Left hindlimb (tissue), 1 donor: ENCODE measurements at places on chromosomes 1 and 21.

- DNase-seq = no peak
Observed at GRCh38 chr1:206672844-206673758, 11.6 kb upstream of the MAPKAPK2 start.

GRCh38 chr1:147719711-147720225 lies 40.6 kb downstream of the GJA5 start:
- DNase-seq = no peak

DNA sequence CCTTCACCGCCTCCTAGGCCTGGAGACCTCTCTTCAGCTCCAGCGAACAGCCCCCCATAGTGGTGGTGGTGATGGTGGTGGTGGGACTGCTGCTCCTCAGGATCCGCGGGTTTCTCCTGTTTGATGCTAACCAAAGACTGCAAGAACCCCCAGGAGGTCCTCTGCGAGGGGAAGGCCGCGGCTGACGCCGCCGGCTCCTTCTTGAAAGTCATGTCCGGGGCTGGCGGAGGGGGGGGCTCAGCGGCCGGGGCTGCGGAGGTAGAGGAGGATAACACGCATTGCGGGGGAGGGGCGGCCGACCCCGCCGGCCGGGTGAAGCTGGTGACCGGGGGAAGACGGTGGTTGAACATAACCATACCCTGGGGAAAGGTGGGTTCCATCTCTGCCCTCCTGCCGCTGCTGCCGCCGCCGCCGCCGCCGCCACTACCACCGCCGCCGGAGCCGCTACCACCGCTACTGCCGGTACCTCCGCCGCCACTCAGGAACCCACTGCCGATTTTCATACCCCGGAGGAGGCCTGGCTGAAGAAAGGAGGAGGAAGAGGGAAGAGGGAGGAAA lies 554 bp downstream of the ZNF281 start:
- DNase-seq = peak; percentile 31

GRCh38 chr1:90476411-90476810 lies 240.7 kb downstream of the BARHL2 start:
- no peak for DNase-seq

DNA sequence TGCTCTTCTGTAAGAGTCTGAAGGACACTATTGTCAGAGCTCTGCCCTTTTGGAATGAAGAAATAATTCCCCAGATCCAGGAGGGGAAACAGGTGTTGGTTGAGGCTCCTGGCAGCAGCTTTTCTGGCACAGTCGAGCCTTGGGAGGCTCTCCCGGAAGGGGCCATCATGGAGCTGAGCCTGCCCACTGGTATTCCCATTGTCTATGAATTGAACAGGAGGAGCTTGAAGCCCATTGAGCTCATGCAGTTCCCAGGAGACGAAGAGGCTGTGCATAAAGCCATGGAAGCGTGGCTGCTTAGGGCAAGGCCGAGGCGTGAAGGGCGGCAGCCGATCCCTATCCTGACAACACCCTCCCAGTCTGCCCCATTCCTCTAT lies 26.6 kb downstream of the UBE4B start:
- DNase-seq = no peak

GRCh38 chr1:156413391-156414246 lies 44.6 kb downstream of the RHBG start:
- DNase-seq = no peak

DNA sequence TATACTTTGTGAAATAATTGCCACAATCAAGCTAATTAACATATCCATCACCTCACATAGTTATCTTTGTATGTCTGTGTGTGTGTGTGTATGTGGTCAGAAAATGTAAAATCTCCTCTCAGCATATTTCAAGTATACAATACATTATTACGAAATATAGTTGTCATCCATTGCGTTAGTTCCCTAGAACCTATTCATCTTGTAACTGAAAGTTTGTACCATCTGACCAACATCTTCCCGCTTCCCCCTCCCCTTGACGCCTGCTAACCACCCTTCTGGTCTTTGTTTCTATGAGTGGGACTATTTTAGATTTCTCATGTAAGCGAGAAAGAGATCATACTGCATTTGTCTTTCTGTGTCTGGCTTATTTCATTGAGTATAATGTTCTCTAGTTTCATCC lies 455.3 kb downstream of the KCNT2 start:
- DNase-seq = no peak

- no peak for DNase-seq
Observed at GRCh38 chr1:93352376-93352775, 6.7 kb downstream of the DR1 start.

- DNase-seq = no peak
Observed at GRCh38 chr1:106876384-106876783, 180.1 kb upstream of the PRMT6 start.

GRCh38 chr1:81699234-81699633 lies 101.5 kb upstream of the ADGRL2 start:
- DNase-seq = no peak

- DNase-seq = no peak
Observed at GRCh38 chr1:20108366-20109123, 10.8 kb downstream of the PLA2G2D start.

GRCh38 chr1:169466259-169467230 lies 19.2 kb downstream of the SLC19A2 start:
- DNase-seq = no peak

DNA sequence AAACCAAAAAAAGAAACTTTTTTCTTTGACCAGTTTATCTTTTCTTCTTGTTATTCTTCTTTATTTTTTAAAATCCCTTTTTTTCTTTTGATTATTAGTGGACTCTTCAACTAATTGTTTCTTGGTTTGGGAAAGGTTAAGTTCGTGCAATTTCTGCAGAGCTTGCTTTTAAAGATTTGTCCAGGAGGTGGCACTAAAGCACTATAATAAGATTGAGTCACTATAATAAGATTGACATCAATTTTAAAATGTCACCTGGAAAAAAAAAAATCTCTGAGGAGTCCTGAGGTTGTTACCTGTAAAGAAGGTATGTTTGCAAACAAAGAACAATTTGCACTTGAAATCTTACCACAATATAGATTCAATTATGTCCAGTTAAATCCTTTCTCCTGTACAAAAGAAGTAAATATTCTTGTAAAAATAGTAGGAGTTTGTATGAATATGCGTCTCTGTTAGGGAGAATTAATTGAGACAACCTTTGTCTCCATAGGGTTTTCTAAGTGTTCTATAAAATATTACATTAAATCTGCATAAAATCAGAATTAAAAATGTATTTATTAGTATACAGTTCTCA lies 166.7 kb downstream of the ADGRL4 start:
- no peak for DNase-seq

DNA sequence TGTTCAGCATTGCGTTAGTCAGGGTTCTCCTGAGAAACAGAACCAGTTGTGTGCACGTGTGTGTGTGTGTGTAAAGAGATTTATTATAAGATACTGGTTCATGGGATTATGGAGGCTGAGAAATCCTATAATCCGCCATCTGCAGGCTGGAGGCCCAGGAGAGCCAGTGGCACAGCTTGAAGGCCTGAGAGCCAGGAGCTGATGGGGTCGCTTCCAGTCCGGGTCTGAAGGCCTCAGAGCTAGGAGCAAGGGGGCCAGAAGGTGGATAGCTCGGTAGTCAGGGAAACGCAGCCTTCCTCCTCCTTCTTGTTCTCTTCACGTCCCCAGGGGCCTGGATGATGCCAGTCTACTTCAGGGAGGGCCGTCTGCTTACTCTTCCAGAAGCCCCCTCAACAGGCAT lies 37.7 kb downstream of the FAAP20 start:
- DNase-seq = no peak

DNA sequence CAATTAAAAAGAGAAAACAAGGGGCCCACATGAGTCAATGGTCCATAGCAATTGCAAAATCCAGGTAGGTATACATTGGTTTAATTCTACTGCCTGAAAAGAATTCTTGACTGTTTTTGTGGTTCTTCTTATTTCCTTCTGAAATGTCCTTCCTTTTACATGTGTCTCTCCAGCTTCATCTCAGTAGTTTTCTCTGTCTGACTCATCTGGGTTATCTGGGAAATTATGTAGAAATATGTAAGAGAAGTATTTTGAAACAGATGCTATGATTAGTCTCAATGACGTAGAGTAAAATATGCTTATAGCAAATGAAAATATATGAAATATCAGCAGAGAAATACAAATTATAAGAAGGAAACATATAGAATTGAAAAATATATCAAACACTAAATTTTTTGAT lies 953.2 kb downstream of the BRINP3 start:
- no peak for DNase-seq

GRCh38 chr1:89489047-89489729 lies 35.4 kb upstream of the LRRC8B start:
- DNase-seq = no peak

- no peak for DNase-seq
Observed at GRCh38 chr1:228306275-228307217, 98.7 kb downstream of the OBSCN start.

- peak; percentile 47 for DNase-seq
Observed at GRCh38 chr21:44024887-44025353, 12.8 kb downstream of the TRAPPC10 start.

DNA sequence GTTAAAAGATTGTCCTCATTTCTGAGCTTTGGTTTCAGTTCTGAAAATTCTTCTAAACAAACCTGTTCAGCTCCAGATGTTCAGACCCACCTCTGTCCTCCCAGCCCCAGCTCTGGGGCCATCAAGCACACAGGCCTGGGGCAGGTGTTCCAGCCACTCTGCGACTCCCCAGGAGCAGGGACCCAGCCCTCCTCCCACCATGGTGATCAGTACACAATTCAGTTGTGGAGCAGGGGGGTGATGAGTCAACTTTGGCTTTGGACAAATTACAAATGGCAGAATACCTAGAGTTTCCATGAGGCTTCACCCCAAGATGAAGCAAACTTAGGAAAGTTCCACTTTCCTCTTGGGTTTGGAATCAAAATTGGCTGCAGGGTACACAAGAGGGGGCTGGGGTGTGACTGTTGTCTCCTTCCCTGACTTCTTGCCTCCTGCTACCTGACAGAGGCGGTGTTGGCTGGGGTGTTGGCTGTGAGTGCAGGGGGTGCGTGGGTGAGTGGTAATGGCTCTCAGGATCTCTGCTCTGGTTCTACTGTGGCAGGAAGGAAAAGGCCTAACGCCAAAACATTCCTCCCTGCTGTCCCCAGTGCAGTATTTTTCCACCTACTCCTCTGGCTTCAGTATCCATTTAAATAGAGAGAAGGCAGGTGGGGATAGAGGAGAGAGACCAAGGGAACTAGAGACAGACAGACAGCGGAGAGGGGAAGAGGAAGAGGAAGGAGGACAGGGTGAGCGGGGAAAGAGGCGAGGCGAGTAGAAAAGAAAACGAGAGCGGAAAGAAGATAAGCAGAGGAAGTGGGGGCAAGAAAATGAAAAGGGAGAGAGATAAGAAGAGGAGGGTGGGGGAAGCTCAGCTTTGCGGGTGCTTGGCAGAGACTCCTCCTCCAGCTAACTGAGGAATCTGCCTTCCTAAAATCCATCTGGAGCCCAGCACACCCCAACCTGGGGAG lies 20.6 kb upstream of the LRRN2 start:
- DNase-seq = no peak

DNA sequence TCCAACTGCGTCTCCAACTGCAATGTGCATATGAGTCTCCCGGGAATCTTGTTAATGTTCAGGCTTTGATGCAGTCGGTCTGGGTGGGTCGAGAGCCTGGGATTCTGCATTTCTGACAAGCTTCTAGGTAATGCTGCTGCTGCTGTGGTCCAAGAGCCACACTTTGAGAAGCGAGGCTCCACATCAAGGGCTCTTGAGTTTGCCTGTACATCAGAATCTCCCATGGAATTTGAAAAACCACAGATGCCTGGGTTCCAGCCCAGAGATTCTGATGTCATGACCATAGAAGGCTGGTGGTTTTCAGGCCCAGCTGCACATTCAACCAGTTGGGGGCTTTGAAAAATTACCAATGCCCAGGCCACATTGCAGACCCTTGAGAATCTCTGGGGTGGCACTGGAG lies 93.9 kb upstream of the TARDBP start:
- DNase-seq = no peak
